ENCODE measurements at places on chromosomes 16 and 17. TPM values are rescaled to one million over a fixed set of nuclear protein-coding genes. Genes with fewer than 3 reads are reported as not detected.

VPS9D1 gene
- 14.2 TPM for total RNA-seq

TANGO6 gene
- total RNA-seq = 31.1 TPM

TMIGD1 gene
- total RNA-seq = not detected

ZFP90 gene
- total RNA-seq = 39.9 TPM

PTGES3L gene
- 0.40 TPM for total RNA-seq

SMIM22 gene
- total RNA-seq = not detected

OTOA gene
- 0.31 TPM for total RNA-seq

GRCh38 chr16:88403794-88404581 is 21.2 kb downstream of the ZNF469 start:
- no peak for DNase-seq

- DNase-seq = no peak
These were observed 64.7 kb downstream of the ABCC12 start for GRCh38 chr16:48091117-48091516.

DNA sequence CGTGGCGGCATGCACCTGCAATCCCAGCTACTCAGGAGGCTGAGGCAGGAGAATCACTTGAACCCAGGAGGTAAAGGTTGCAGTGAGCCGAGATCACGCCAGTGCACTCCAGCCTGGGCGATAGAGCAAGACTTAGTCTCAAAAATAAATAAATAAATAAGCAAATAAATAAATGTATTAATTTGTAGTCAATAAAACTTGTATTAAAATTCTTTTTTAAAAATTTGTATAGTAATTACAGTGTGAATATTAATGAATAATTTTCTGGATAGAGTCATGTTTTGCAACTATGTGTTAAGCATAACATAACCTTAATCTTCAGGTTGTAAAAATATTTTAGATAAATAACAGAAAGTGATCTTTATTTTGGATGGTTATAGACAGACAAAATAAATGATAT is 27.2 kb upstream of the DUSP14 start:
- DNase-seq = no peak

GRCh38 chr16:12193692-12194091 is 217.2 kb downstream of the SNX29 start:
- no peak for DNase-seq

GRCh38 chr17:47708864-47709541 is 15.0 kb downstream of the TBKBP1 start:
- no peak for DNase-seq

DNA sequence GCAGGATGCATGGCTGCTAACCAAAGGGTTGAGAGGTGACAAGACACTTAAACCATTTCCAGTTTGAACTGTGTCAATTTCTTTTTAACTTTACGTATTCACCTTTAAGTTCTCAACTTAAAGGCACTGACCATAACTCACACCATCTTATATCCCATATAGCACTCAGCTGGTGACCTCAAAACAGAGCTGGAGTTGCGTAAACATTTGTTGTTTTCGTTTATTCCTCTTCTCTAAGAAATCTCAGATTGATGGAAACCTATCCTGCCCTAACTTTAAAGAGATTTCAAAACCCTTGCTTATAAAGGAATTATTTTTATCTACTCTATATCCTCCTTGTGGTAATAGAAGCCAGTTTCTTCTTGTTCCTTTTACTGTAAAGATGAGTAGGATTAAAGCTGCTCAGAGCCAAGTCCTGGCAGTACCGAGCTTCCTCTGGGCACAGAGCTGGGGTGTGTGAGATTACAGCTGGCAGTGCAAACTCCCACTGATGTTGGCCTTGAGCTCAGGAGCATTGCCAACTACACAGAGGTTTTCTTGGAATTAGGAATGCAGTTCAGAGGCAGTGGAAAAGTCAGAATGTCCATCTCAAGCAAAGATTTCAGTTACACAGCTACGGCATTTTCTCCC is 1.3 kb downstream of the KCTD2 start:
- DNase-seq = no peak

- DNase-seq = no peak
These were observed 12.0 kb downstream of the SRCAP start for GRCh38 chr16:30710971-30711370.

DNA sequence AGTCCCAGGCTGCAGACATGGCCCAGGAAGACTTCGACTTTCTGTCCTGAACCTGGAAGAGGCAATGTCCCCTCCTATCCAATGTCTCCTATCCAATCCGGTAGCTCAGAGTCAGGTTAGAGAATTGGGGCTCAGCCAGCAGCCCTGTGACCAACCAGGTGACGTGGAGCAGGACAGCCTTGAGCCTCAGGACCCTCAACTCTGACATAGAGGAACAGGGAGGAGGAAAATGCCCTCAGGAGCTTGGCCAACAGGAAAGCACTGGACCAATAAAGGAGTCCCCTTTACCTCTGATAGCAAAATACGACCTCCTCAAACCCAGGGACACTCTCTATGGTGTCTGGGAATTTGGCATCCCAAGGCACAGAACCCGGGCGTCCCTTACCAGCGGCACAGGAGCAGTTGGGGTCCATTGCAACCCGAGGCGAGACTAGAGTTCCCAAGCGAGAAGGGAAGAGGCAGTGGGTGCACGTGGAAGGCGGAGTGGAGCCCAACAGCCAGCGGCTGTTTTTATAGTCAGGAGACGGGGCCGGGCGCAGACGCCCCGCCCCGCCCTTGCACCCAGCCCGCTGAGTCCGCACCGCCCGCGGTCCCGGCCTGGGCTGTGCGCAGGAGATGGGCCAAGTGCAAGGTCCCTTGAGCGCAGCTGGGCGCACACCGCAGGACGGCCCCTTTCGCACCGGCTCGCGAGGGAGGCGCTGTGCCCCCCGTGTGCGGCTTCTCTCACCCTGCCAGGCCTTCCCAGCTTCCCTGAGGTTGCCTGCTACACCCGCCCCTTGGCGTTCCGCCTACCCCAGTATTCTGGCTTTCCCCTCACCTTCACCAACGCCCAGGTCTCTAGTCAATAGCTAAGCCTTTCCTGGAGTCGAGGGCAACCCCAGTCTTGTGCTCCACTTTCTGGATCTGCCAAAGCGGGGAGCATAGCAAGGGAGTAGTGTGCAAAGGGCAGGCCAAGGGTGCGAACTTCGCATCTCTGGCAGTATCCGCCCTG is at the start of gene MT1G:
TSS of gene MT1G (minus strand) at position 485 of the 991 bp plus-strand sequence. CDS start at position 413, 72 bp downstream.
- no peak for DNase-seq

DNA sequence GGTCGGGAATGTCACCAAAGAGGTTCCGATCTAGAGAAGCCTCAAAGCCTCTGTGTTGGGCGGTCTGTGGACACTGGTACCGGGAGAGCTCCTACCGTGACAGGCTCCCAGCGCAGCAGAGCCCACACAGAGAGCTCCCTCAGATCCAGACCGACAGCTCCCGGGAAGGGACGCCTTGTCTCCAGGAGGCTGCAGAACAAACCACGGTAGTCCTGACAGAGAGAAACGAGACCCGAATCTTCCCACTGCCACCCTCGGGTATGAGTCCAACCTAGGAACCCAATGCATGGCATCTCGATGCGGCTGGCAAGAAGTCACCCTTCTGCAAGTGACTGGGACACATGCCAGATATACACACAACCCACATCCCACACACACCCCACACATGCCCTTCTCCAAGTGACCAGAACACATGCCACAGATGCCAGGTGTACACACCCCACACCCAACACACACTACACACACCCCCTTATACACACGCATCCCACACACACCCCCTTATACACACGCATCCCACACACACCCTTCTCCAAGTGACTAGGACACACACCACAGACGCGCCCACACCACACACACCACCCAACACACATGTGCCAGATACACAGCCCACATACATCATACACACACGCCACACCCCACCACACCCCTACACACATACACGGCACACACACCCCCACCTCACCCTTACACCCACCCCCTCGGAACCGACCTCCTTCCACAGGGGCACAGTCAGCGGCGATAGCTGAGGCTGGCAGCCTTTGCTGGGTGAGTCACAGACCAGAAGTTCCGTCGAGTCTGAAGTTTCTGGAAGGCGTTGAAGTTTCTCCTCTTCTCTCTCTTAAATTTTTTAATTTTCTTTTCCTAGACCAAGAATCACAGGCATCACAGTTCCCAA is 15.9 kb upstream of the CYTH1 start:
- DNase-seq = no peak

DNA sequence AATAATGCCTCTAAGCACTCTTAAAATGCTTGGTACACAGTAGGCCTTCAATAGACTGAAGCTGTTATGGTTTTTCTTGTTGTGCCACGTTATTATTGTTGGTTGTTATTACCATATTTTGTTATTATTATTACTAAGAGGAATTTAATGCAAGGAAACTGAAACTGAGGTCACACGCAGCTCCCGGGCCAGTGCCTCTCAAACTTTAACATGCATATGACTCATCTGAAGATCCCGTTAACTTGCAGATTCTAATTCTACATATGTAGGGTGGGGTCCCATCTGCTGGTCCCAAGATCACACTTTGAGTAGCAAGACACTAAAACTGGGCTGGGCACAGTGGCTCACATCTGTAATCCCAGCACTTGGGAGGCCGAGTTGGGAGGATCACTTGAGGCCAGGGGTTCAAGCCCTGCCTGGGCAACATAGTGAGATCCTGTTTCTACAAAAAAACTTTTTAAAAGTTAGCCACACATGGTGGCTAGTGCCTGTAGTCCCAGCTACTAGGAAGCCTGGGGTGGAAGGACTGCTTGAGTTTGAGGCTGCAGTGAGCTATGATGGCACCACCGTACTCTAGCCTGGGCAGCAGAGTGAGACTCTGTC is 888 bp downstream of the ACSM5 start:
- no peak for DNase-seq

- peak; percentile 67 for DNase-seq
These were observed 190.9 kb downstream of the RAB11FIP4 start for GRCh38 chr17:31582151-31582907.

DNA sequence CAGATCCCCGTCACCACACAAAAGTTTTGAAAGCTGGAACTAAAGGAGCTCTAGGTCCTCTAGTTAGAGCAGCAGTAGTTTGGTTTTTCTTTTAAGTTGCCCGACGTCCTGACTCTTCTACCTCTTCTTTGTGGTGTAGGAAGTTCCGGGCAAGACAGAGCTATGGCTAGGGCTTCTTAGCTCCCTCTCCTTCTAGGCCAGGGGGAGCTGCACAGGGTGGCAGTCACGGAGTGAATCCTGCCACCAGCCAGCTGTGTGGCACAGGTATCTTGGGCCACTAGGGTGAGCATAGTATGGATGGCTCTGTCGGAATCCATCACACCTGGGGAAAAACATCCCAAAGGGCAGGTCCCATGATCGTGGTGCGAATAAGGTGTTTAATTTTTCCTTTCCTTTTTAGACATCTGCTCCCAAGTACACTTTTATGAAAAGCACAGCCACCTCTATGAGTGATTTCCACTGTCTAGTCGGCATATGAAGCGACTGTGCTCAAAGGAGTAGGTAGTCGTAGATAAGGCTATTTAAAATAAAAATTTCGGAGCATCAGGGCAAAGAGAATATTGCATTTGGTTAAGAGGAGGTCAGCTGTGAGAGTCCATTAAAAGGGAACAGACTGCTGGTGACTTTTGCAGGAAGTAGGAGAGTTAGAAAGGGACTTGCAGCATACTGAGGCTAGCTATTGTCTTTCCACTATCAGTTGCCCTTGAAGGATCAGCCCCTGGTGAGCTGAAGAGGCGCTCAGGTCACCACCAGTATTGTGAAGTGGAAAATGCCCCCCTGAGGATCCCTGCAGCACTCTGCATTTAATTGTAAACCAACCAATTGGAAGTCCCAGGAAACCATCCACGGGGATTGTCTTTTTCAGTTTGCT is 2.1 kb downstream of the PRKCA start:
- DNase-seq = no peak

All from sciatic nerve (tissue), 2 donors.